ENCODE measurements at places on chromosomes 12 and 14.

GRCh38 chr12:62248873-62249272 is 11.3 kb upstream of the USP15 start:
- DNase-seq = no peak

- no peak for DNase-seq
Measured at GRCh38 chr12:107477018-107477417, 208.6 kb upstream of the PWP1 start.

GRCh38 chr14:71741241-71741640 is 191.0 kb upstream of the RGS6 start:
- no peak for DNase-seq

DNA sequence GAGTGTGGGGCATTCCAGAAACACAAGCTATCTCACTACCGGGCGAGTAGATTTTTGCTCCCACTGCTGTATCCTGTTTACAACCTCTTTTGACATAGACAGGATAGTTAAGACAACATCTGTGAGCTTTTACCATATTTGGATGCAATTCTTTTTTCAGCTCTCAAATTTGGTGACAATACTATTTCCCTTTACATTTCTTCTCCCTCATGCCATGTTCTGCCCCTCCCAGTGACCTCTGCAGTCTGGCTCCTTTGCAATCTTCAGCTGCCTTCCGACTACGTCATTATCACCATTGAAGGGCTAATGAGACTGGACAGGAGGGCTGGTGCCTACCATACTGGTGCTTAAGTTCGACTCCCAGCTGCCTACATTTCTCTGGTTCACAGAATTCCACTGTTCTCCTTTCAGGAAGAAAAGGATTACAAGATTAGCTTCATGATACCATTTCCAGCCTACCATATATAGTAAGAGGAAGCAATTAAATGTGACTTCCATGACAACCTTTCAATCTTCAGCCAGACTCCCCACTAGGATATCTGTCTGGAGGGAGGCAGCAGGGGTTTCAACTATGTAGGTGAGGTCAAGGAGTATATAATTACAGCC is 251.6 kb downstream of the PHLDA1 start:
- no peak for DNase-seq

DNA sequence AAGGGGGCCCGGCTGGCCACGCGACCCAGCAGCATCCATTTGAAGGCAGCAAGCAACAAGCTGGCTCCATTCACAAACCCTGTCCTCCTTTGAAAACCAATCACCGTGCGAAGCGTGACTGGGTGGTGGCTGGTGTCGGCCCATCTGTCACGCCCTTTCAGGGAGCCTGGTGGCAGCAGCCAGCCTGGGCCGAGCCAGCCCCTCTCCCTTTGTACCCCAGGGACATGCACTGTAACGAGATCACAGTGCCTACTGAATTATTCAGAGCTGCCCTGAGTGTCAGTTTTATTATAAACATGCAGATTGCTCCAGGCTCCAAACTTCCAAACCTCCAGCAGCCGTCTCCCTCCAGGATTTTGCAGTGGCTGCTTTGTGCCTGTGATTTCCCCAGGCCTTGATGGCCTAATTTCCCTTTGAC is 22.3 kb upstream of the CTDSP2 start:
- DNase-seq = peak; percentile 62

- DNase-seq = no peak
Measured at GRCh38 chr12:115232455-115233156, 548.6 kb upstream of the TBX3 start.

DNA sequence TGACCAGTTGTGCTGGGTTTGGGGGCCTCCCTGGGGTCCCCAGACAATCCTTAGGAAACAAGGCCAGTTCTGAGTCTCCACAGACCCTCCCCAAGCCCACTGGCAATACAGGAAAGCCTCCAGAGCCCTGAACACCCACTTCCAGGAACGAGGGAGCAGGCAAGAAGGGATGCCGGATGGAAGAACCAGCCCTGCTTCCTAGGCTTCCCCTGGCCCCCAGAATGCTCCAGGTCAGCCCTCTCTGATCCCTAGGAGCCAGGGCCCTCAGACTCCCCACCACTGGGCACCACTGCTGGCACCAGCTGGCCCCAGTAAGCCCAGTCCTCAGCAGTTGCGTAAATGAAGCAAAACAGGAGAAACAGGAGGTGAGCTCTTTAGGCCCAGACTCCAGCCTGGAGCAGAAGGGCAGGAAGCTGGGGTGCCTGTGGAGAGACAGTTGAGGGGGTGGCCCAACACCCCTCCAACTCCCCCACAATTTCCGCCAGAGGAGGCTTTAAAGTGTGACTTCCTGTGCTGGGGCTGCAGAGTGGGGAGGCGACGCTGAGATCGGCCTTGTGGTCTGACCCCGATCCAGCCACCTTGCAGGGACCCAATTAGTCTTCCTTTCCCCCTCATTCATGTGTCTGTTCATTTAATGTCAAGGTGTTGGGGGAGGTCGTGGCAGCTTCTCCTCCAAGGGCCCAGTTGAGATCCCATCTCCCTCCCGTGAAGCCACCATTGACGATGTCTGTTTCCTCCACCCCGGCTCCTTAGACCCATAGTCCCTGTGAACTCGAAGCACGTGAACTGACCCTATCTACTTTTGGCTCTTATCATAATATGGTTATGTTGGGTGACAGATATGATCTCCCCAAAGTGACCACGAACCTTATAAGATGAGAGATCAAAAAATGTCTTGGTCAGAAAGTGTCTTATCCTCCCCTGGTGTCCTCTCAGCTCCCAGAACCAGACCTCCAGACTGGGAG is 4.7 kb downstream of the TNFRSF1A start:
- no peak for DNase-seq

Measured in NCI-H345 (cell line).